ENCODE measurements at places on chromosomes 2 and 18.

- DNase-seq = no peak
- H3K36me3 ChIP-seq = no peaks in the 10 kb centered on the region
- no peak overlapping the region for H3K4me3 ChIP-seq
- no peak overlapping the region for H3K27ac ChIP-seq
- no peaks in the 10 kb centered on the region for H3K4me1 ChIP-seq
These were observed 439.4 kb upstream of the CDH19 start for GRCh38 chr18:67043276-67043675.

DNA sequence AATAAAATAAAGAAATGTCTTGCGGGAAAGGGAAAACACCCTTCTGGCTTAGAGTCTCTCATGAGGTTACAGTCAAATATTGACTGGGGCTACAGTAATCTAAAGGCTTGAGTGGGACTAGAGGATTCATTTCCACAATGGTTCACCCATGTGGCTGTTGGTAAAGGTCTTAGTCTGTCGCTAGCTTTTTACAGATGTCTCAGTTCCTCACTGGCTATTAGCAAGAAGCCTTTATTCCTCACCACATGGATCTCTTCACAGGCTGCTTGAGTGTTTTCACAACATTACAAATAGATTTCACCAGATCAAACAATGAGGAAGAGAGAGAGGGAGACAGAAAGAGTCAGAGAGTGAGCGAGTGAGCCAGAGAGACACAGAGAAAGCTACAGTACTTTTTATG is 8.3 kb upstream of the ZC3H15 start:
- no peak overlapping the region for H3K27ac ChIP-seq
- peaks cover 11% of the 10 kb centered on the region for H3K36me3 ChIP-seq
- H3K4me3 ChIP-seq = no peak overlapping the region
- no peaks in the 10 kb centered on the region for H3K27me3 ChIP-seq

DNA sequence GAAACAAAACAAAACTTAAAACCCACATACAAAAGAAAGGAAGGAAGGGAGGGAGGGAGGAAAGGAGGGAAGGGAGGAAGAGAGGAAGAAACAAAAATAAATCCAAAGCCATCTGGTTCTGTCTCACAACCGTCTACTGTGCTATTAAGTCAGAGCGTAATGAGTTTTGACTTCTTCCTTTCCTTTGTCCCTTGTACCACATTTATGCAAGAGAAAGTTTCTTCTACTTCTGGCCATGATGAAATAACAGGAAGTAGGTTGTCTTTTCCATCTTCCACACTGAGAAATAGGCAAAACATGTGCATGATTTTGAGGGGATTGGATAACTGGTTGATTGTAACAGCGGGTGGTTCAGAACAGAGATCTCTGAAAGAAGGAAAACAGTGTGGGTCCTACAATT is 121.4 kb downstream of the CTAGE1 start:
- DNase-seq = no peak
- H3K4me1 ChIP-seq = no peaks in the 10 kb centered on the region
- no peaks in the 10 kb centered on the region for H3K36me3 ChIP-seq
- peaks cover 2% of the 10 kb centered on the region for H3K27me3 ChIP-seq

GRCh38 chr2:85871494-85872164 is 17.2 kb downstream of the ST3GAL5 start:
- H3K27ac ChIP-seq = no peak overlapping the region
- no peak for DNase-seq
- peaks cover 32% of the 10 kb centered on the region for H3K4me1 ChIP-seq
- H3K27me3 ChIP-seq = no peaks in the 10 kb centered on the region
- H3K36me3 ChIP-seq = peaks cover 39% of the 10 kb centered on the region
- no peak overlapping the region for H3K4me3 ChIP-seq

DNA sequence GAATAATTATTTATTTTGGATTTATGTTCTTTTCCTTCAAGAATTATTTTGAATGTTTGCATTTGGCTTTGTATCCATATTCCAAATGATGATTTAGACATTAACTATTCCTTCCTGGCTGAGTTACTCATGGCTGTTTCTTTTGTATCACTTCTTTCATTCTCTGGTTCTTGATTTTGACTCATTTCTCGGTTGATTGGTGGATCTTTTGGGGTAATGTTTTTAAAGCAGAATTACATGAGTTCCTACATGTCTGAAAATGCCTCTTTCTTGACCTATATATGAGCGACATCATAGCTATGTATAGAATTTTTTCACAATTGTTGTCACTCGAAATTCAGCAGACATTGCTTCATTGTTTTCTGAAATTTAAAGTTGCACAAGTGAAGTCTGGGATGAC is 39.5 kb downstream of the CYP26B1 start:
- H3K36me3 ChIP-seq = no peaks in the 10 kb centered on the region
- H3K27me3 ChIP-seq = peaks cover 14% of the 10 kb centered on the region
- no peaks in the 10 kb centered on the region for H3K4me1 ChIP-seq

DNA sequence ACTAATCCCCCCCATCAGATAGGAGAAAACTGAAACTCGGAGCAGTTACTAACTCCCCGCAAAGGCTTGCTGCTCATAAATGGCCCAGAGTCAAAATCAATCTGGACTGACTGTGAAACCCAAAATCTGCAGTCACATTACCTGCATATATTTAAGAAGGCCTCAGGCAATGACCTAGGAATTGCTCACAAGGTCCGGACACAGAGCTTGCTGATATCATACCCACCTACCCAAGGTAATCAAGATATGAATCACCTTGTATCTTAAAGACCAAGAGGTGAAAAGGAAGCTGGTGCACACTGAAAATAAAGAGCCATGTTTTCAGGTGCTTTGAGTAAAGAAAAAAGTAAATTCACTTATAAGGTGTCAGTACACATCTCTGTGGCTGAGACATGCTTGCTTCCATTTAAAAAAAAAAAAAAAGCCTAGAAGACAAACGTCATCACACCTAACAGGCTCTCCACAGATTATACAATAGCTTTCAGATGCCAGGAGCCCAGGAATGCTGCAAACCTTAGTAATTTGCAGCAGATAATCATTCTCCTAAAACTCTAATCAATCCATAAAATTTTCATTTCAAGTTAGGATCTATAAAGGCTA is 195.4 kb downstream of the ZEB2 start:
- H3K4me1 ChIP-seq = peaks cover 57% of the 10 kb centered on the region
- peaks cover 26% of the 10 kb centered on the region for H3K36me3 ChIP-seq
- peak overlapping the region; percentile 48 for H3K4me3 ChIP-seq
- H3K27ac ChIP-seq = peak overlapping the region; percentile 93
- no peaks in the 10 kb centered on the region for H3K27me3 ChIP-seq

DNA sequence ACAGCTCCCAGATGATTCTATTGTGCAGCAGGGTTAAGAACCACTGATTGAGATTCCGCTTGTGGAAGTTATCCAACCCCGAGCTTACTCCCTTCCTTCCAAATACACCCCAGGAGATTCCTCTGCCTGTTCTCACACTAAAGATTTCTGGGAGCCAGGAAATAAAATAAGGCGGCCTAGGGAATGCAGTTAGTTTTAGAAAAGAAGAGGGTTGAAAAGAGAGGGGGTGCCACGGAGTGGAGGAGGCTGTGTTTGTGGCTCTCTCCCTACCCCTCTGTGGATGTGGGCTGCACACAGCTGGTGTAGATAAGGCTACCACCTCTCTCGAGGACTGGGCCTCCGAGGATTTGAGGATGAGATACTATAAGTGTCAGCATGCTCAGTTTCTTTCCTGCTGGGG is 25.1 kb upstream of the SP3 start:
- H3K4me1 ChIP-seq = no peaks in the 10 kb centered on the region
- peaks cover 18% of the 10 kb centered on the region for H3K27me3 ChIP-seq

DNA sequence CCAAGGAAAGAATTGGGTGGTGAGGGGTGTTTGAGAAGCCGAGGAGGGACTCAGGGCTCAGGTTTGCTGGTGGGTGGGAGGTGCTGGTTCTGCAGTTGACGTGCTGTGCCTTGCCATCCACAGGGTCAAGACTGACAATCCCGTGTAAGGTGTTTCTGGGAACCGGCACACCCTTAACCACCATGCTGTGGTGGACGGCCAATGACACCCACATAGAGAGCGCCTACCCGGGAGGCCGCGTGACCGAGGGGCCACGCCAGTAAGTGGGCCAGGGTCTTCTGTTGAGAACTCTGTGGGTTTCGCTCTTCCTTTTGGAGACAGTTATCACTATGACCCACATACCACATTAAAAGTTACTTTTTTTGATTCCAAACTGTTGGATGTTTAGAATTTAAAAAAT is 32.6 kb downstream of the IL1R2 start:
- peaks cover 3% of the 10 kb centered on the region for H3K27me3 ChIP-seq
- DNase-seq = no peak
- H3K4me1 ChIP-seq = peaks cover 4% of the 10 kb centered on the region
- no peak overlapping the region for H3K27ac ChIP-seq
- no peak overlapping the region for H3K4me3 ChIP-seq
